ENCODE measurements at places on chromosomes 4 and X.
A peak's percentile ranks its signal among the peaks of the same experiment; 100 is the strongest.

DNA sequence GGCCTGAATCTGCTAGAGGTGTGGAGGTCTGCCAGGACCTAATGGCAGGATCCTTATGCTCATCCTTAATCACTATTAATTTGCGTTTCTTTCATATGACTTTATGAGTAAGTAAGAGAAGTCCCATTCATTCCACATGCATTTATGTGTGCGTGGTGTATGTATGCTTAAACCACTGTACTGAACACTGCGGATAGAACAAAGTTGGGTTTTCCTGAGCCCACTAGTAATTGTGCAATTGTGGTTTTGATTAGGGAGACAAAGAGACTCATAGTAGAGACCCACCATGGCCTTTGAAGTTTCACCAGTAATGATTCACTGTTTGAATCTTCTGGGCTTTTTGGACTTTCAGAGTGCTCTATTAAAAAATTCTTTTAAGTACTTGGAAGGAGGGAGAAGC is 498.5 kb upstream of the DIPK2B start:
- DNase-seq: no peak

DNA sequence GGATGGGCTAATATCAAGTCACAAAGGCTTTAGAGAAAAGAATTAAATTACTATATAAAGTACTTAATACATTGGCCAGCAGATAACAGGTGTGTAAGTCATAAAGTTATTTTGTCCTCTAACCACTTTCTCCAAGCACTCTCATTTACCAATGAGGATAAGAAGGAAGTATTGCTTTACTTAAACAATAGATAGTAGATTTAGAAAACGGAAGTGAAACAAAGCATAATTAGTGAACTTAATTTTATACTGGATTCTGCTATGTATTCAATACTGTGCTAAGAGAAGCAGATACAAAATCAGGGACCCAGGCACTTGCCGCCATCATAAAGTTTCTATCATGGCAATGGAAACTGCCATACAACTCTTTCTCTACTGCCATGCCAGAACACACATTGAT is 24.0 kb downstream of the AFM start:
- DNase-seq: no peak

GRCh38 chr4:144820728-144821085 is 174.8 kb downstream of the HHIP start:
- no peak for DNase-seq

DNA sequence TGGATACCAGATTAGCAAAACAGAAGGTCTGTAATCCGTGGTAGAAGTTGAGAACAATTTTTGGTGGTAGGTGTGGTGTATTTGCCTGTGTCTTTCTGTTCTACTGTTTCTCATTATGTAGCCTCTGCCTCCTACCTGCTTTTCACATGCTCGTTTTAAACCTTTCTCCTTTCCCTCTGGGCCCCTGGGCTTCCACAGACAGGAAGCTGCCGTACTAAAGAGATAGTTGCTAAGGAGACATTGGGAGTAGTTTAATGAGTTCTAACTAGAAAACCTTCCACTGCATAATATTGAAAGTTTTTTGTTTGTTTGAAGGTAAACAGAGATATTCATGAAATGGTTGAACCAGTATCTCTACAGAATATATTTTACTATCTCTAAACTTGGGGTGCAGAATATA is 107.8 kb downstream of the STOX2 start:
- DNase-seq: no peak

DNA sequence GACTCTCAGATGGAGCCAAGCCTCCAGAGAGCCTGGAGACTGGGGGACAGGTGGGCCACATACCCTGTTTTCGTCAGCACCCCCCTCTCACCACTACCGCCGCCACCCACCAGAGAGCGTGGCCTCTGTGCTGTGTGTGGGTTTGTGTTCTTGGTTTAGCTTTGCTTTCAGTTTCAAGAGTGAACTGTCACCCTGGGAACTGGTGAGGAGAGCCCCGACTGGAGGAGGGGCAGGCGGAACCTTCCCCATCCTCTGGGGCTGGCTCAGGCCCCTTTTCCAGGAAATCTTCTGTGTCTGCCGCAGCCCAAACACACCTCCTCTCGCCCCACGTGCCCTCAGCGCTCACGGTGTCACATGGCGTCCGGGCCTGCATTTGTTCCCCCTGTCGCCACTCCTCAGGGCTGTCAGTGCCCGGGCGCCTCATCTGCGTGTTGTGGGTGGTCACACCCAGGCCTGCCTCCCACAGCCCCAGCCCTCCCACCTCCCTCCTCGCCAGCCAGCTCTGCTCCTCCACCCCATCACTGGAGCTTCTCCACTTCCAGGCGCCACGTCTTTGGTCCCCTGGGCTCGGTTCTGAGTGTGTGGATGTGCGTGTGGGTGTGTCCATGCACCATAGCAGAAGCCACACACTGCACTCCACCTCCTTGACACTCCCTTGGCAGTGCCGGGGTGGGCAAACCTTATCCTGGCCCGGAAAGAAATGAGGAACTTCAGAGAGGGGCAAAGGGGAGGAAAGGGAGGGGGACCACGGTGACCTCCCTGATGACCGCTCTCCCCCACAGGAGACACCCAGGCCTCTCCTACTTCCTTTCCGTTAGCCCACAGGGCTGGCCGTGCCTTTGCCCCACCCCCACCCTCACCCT is 27.8 kb downstream of the ELF4 start:
- no peak for DNase-seq

DNA sequence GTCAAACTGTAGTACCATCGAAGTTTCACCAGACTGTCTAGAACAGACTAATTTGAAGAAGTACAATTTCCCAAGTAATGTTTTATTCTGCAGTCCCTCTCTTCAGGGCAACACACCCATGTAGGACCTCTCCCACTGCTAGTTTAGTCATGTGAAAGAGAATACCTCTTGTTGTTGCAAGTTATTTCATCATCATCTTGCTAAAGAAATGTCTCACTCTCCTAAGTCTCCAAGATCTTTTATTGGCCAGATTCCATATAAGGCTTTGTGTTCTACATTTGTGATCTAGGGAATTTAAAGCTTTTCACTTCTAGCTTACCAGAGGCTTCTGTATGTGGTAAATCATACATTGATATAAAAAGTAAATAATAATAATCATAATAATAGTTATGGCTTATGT is 745.3 kb upstream of the MAGEB2 start:
- no peak for DNase-seq

DNA sequence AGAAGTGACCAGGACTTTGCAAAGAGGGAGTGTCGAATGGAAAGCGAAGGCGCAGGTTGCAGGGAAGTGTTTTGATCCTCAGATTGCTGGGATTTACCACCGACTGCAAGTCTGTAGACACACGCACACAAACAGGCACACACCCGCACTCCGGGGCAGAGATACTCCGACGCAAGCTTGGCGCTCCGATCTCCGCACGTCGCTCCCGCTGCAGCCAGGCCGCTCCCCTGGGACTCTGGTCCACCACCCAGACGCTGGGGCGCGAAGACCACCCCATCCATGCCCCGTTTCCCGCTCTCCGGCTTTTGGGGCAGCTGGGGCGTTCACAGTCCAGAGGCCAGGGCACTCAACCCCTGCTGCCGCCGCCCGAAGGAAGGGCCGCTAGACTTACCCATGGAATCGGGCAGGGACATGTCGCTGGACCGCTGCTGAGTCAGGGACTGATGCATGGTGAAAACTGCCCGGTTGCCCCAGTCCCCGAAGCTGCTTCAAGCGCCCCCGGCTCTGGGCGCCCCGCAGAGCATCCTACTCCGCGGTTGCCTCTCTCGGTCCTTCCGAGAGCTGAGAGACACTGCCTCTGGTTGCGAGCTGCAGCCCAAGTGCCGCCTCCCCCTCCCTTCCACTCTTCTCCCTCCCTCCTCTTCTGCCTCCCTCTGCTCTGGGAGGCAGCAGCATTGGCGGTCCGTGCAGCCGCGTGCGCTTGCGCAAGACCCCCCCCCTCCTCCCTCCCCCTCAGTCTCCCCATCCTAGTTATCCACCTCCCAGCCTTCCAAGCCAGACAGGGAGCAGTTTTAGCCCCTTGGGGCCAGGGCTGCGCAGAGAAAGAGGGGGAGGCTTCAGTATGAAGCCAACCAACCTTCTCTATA is at the start of gene TMEM255A:
Gene TMEM255A, minus strand, starts transcription at position 601 of the 866 bp plus-strand sequence. Its CDS starts 152 bp downstream, at position 449.
- peak; percentile 19 for DNase-seq

- DNase-seq: peak; percentile 70
These were observed 68.2 kb upstream of the TMEM33 start for GRCh38 chr4:41866799-41867677.

DNA sequence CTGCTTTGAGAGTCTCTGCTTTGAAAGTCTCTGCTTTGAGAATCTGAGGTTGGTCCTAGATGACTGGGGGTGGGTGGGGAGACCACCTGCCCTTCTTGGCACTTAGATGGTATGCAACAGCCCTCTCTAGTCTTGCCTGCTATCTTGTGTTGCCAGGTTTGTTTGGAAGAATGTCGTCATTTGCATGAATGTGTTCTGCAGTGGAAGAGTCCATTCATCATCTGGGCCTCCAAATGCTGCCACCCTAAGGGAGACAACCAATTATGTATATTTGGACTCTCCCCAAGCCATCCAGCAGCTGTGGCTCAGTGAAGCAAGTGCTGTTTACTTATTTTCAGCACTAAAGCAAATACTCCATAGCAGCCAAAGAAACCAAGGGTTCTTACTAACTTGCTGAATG is 44.6 kb upstream of the TRPC5OS start:
- no peak for DNase-seq

GRCh38 chr4:7068883-7069282 is 1.0 kb upstream of the GRPEL1 start:
- no peak for DNase-seq

DNA sequence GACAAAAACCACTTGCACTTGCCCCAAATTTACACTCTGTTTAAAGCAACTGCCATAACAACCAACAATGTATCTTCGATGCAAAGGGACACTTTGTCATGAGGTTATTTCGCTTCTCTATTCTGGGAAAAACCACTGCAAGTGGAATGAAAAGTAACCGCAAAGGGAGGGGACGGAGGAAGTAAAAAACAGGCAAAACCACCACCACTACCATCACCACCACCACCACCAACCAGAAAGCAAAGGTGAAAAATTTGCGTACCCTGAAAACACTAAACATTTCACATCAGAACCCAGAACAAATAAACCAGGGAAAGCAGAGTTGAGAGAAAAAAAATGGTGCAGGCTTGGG is 1.2 kb upstream of the N4BP2 start:
- no peak for DNase-seq

All from NCI-H524 (cell line).